Thoracic aorta (tissue), 2 donors: ENCODE measurements at places on chromosomes 13 and 19.

- H3K36me3 ChIP-seq = no peaks in the 10 kb centered on the region
- no peak for DNase-seq
- peaks cover 22% of the 10 kb centered on the region for H3K4me1 ChIP-seq
- H3K27me3 ChIP-seq = no peaks in the 10 kb centered on the region
- peak overlapping the region; percentile 80 for H3K27ac ChIP-seq
These were observed 7.7 kb downstream of the UBE2L5 start for GRCh38 chr13:30429721-30430694.

DNA sequence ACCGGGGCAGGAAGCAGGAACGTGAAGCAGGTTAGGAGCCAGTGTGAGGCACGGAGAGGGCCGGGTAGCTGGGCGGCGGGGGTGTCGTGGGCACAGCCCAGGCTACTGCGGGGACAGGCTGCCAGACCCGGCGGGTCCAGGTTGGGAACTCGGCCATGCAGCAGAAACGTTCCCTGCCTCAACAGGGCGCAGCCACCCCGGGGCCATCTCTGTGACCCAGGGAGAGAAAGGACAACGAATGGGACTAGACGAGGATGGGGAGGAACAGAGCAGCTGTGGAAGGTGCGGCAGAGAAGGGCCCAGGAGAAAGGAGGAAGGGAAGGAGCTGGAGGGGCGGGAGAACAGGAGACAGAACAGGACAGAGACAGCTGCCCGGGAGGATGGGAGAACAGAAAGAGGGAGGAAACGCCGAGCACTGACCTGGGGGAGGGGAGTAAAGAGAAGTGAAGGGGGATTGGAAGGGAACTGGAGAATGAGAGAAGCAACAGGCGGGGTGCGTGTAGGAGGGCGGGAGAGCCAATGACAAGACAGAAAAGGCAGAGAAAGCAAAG, 12.9 kb upstream of the GARIN5A start:
- H3K36me3 ChIP-seq = no peaks in the 10 kb centered on the region
- no peaks in the 10 kb centered on the region for H3K27me3 ChIP-seq
- H3K4me3 ChIP-seq = no peak overlapping the region
- H3K4me1 ChIP-seq = no peaks in the 10 kb centered on the region

- H3K27me3 ChIP-seq = no peaks in the 10 kb centered on the region
- H3K27ac ChIP-seq = no peak overlapping the region
- H3K4me3 ChIP-seq = no peak overlapping the region
These were observed 24.9 kb upstream of the ZNF681 start for GRCh38 chr19:23783636-23784035.

GRCh38 chr13:58728126-58728525, 1096.6 kb downstream of the PCDH17 start:
- H3K4me1 ChIP-seq = no peaks in the 10 kb centered on the region
- no peaks in the 10 kb centered on the region for H3K27me3 ChIP-seq
- no peaks in the 10 kb centered on the region for H3K36me3 ChIP-seq

- no peaks in the 10 kb centered on the region for H3K4me1 ChIP-seq
- no peaks in the 10 kb centered on the region for H3K27me3 ChIP-seq
- H3K27ac ChIP-seq = no peak overlapping the region
These were observed 40.6 kb downstream of the CCDC122 start for GRCh38 chr13:43838909-43839308.

GRCh38 chr19:11423791-11424181, 4.7 kb upstream of the RGL3 start:
- H3K36me3 ChIP-seq = no peaks in the 10 kb centered on the region
- peaks cover 39% of the 10 kb centered on the region for H3K4me1 ChIP-seq
- H3K27ac ChIP-seq = no peak overlapping the region

DNA sequence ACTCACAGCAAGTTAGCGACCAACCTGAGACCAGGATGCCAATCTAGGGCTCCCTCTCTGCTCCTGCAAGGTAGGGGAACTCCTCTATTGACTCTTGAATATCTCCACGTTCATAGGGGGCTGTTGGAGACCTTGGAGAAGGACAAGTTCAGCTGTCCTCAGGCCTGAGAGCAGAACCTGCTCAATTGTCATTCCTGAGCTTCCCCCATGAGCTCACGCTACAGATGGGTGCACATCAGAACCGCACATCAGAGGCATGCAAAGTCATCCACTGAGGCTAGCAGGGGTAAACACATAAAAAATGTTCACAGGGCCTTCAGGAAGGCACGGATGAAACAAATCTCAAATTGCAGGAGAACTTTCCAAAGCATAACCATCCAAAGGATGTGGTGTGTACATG, 168.8 kb upstream of the ZNF507 start:
- DNase-seq = no peak
- no peaks in the 10 kb centered on the region for H3K36me3 ChIP-seq

DNA sequence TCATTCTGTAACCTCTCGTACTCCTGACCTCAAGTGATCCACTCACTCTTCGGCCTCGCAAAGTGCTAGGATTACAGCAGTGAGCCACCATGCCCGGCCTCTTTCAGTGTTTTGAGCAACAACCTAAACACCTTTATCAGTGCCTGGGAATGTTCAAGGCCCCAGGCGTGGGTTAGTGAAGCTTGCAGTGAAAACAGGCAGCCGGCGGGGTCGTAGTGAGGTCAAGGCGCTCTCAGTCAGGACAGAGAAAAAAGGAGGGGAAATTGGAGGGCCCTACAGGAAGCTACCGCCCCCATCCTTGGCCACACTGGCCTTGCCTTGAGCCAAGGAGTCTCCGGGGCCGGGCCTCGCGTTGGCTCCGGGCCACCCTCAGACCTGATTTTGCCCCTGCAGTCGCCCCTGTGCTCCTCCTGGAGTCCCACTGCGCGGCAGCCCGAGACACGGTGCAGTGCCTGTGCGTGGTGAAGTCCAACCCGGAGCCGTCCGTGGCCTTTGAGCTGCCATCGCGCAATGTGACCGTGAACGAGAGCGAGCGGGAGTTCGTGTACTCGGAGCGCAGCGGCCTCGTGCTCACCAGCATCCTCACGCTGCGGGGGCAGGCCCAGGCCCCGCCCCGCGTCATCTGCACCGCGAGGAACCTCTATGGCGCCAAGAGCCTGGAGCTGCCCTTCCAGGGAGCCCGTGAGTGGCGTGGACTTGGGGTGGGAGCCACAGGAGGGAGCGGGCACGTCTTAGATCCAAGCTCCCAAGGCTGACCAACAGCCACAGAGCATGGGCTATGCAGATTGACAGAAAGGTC, 17.7 kb downstream of the MAG start:
- no peak overlapping the region for H3K27ac ChIP-seq
- H3K4me1 ChIP-seq = no peaks in the 10 kb centered on the region
- no peak overlapping the region for H3K4me3 ChIP-seq
- no peaks in the 10 kb centered on the region for H3K36me3 ChIP-seq
- H3K27me3 ChIP-seq = no peaks in the 10 kb centered on the region

GRCh38 chr19:17149393-17150135, 65.6 kb upstream of the USE1 start:
- H3K36me3 ChIP-seq = peaks cover 30% of the 10 kb centered on the region
- peaks cover 9% of the 10 kb centered on the region for H3K4me1 ChIP-seq
- H3K27ac ChIP-seq = no peak overlapping the region

DNA sequence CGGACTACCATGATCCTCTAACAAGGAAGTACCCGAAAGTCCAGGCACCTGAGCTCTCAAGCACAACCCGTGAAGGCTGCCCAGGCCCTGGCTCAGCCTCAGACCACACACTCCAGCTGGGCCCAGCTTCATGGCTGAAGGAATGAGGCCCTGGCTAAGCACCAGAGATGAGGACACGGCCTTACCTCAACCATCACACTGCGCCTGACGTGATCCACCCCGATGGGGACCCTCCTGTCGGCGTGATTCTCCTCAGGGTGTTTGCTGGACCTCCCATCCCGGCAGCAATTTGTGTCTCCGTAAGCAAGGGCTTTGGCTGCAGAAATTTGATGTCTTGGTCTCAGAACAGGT, 56.5 kb downstream of the F2RL3 start:
- H3K36me3 ChIP-seq = no peaks in the 10 kb centered on the region
- no peak overlapping the region for H3K4me3 ChIP-seq
- DNase-seq = no peak
- H3K27me3 ChIP-seq = no peaks in the 10 kb centered on the region

DNA sequence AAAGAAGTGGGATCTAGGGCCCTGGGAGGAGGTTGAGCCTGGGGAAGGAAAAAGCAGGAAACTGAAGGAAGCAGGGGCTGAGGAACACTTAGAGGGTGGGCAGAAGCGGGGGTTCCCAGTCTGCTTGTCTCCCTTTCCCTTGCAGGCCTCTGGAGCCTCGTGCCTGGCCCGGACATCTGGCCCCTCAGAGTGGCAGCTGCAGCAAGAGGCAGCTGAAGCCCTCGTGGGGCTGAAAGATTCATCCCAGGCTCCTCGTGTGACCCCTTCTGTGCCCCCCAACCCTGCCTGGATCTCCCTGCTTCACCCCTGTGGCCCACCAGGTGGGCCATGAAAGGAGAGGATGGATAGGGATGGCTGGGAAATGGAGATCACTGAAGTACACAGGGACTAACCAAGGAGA, 5.5 kb downstream of the DMRTC2 start:
- H3K4me1 ChIP-seq = no peaks in the 10 kb centered on the region
- H3K36me3 ChIP-seq = no peaks in the 10 kb centered on the region
- no peak overlapping the region for H3K27ac ChIP-seq
- H3K27me3 ChIP-seq = no peaks in the 10 kb centered on the region

- peaks cover 23% of the 10 kb centered on the region for H3K4me1 ChIP-seq
- H3K4me3 ChIP-seq = peak overlapping the region; percentile 82
- DNase-seq = no peak
- H3K27me3 ChIP-seq = no peaks in the 10 kb centered on the region
- H3K36me3 ChIP-seq = no peaks in the 10 kb centered on the region
These were observed 1.0 kb downstream of the GRIK5 start for GRCh38 chr19:42068756-42069571.

DNA sequence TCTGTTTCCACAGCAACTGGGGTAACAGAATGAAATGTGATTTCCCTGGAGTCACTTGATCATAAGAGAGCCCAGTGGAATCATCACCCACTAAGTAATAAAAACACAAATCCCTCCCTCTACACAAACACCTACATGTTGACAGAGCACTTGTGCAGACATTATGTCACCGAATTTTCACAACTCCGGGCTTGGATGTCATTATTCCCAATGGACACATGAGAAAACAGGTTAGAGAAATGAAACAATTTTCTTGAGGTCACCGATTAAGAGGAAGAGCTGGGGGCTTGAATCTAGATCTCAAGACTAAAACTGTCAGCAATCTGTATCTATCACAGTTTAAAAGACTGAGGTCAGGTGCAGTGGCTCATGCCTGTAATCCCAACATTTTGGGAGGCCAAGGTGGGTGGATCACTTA, 3.1 kb downstream of the XRCC1 start:
- H3K27me3 ChIP-seq = no peaks in the 10 kb centered on the region
- H3K36me3 ChIP-seq = no peaks in the 10 kb centered on the region
- no peak overlapping the region for H3K4me3 ChIP-seq
- H3K4me1 ChIP-seq = peaks cover 13% of the 10 kb centered on the region

DNA sequence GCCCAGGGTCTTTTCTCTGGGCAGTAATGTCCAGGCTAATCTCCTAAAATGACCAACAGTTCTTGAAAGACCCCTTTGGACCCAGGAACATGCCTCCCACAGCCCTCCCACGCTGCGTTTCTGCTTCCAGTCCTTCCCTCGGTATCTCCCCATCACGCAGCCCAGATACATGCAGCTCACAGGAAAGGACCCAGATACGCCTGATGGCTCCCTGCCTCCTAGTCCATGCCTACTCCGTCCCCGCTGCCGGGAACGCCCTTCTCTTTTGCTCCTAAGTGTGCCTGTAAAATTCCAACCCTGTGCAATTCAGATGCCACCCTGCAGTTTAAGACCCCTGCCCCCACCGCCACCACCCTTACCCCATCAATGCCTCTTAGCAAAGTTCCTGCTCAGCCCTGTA, 778 bp downstream of the MUC16 start:
- no peaks in the 10 kb centered on the region for H3K27me3 ChIP-seq
- H3K27ac ChIP-seq = no peak overlapping the region
- no peaks in the 10 kb centered on the region for H3K4me1 ChIP-seq

DNA sequence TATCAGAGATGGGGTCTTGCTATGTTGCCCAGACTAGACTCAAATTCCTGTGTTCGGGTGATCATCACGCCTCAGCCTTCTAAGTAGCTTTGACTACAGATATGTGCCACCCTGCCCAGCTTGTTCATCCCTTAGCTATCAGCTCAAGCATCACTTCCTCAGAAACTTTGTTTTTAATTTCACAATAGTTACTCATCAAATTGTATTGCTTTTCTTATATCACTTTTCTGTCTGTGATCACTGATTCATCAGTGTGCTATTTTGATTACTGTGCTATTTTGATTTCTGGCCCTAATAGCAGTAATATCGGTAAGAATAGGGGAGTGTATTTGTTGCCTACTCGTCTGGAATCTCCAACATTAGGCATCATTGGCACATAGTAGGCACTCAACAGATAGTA, 878.6 kb upstream of the PCDH20 start:
- no peaks in the 10 kb centered on the region for H3K27me3 ChIP-seq
- DNase-seq = no peak
- H3K36me3 ChIP-seq = no peaks in the 10 kb centered on the region
- H3K27ac ChIP-seq = no peak overlapping the region
- H3K4me1 ChIP-seq = no peaks in the 10 kb centered on the region
- no peak overlapping the region for H3K4me3 ChIP-seq

GRCh38 chr19:55632463-55632834, 8.1 kb upstream of the ZNF784 start:
- no peaks in the 10 kb centered on the region for H3K36me3 ChIP-seq
- no peak overlapping the region for H3K4me3 ChIP-seq
- H3K27me3 ChIP-seq = no peaks in the 10 kb centered on the region
- H3K4me1 ChIP-seq = peaks cover 32% of the 10 kb centered on the region
- peak; percentile 97 for DNase-seq
- H3K27ac ChIP-seq = no peak overlapping the region

DNA sequence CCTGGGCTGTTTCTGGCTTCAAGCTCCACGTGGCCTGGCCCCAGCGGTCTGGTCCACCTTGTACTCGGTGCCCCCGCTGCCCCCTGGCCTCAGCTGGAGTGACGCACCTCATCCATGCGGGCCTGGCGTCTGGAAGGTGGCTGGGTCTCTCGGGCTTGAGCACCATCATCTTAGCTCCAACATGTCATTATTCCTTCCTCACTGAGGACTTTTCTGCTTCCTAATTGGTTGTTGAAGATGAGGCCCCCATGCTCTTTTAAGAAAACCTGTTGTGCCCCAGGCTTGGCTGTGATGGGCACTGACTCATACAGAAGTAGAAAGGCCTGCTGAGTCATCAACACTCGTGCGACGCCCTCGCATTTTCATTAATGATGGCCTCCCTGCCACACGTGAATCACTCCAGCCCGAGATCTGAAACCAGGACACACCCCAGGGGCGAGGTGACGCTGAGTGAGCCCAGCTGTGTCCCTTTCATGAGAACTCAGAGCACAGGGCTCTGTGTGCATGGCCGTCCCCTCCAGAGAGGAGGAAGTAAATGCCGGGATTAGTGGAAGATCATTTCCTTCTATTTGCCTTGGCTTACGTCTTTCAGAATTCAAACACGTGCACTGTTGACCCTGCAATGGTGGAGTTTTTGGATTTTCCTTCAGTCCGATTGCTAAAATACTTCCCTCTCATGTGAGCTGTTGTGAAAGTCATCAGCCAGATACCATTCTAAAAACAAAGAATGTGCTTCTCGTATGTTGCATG, 14.0 kb upstream of the GJA3 start:
- peak overlapping the region; percentile 47 for H3K4me3 ChIP-seq
- H3K36me3 ChIP-seq = no peaks in the 10 kb centered on the region
- peaks cover 5% of the 10 kb centered on the region for H3K4me1 ChIP-seq
- no peak overlapping the region for H3K27ac ChIP-seq
- DNase-seq = peak; percentile 80

- peaks cover 16% of the 10 kb centered on the region for H3K4me1 ChIP-seq
- DNase-seq = no peak
- H3K36me3 ChIP-seq = no peaks in the 10 kb centered on the region
- no peaks in the 10 kb centered on the region for H3K27me3 ChIP-seq
- H3K27ac ChIP-seq = no peak overlapping the region
These were observed 170.6 kb downstream of the FLT1 start for GRCh38 chr13:28324181-28324789.
